Hair follicle dermal papilla cell (primary cell): ENCODE measurements at places on chromosomes 1 and 21. TPM values are rescaled to one million over a fixed set of nuclear protein-coding genes. Genes with fewer than 3 reads are reported as not detected.

TNFAIP8L2 gene
- total RNA-seq: not detected in 2 replicates

CD247 gene
- not detected in 2 replicates for total RNA-seq

CELSR2 gene
- total RNA-seq: 0.97 and 1.8 TPM in 2 replicates

TLR5 gene
- total RNA-seq: 0.81 and 0.85 TPM in 2 replicates

MX1 gene
- total RNA-seq: 34.4 and 102 TPM in 2 replicates

IGSF9 gene
- under 0.01 TPM in 1 of 2 replicates, not detected in the other for total RNA-seq

SPRR2B gene
- not detected in 2 replicates for total RNA-seq

CLDN17 gene
- not detected in 2 replicates for total RNA-seq

APH1A gene
- 123 and 125 TPM in 2 replicates for total RNA-seq

KLF17 gene
- total RNA-seq: 0.16 TPM in 1 of 2 replicates, not detected in the other

HENMT1 gene
- total RNA-seq: 4.5 and 4.6 TPM in 2 replicates

FAM72C gene
- total RNA-seq: 0.24 and 0.32 TPM in 2 replicates

S100A9 gene
- total RNA-seq: 0.49 TPM in 1 of 2 replicates, not detected in the other
